Activated CD8-positive, alpha-beta memory T cell treated with anti-CD3 and anti-CD28 coated beads, Interleukin-2, amount 10 ng/mL, durations not matched to agents 7 days and 5 days (primary cell): ENCODE measurements at places on chromosomes 5 and 9. TPM values are rescaled to one million over a fixed set of nuclear protein-coding genes. Genes with fewer than 3 reads are reported as not detected.
A peak's percentile ranks its signal among the peaks of the same experiment; 100 is the strongest.

DNA sequence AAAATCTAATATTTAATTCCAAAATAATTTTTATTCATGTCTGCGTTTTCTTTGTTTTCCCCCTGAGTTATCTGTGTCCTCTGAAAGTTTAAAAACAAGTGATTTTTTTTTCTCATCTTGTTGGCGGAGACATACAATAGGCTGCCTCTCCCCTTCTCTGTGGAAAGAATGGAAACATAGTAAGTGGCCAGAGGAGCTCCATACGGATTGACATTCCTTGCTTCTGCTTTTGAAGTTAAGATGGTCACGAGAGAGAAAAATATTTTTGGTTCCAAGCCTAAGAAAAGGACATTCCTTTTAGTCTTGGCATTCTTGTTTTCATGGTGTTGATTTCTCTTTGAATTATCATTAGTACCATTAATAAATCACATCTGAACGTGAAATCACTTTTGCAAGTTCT, 28.3 kb downstream of the ZNF462 start:
- H3K36me3 ChIP-seq: no peaks in the 10 kb centered on the region
- H3K27ac ChIP-seq: no peak overlapping the region
- no peak overlapping the region for H3K4me3 ChIP-seq
- no peaks in the 10 kb centered on the region for H3K4me1 ChIP-seq
- no peaks in the 10 kb centered on the region for H3K27me3 ChIP-seq
- DNase-seq: no peak

- H3K4me1 ChIP-seq: peaks cover 43% of the 10 kb centered on the region
- H3K27ac ChIP-seq: peak within 1 kb of the TSS; percentile 89
- H3K36me3 ChIP-seq: peaks cover 38% of the 10 kb centered on the region
- peak; percentile 95 for DNase-seq
Observed at GRCh38 chr9:136410500-136411287, at the start of the genes ENTR1 and PMPCA. ENTR1 (minus strand) TSS chr9:136410614; CDS start chr9:136410397, 217 bp downstream. PMPCA (plus strand) TSS chr9:136410658; CDS start chr9:136410669, 11 bp downstream.

GRCh38 chr9:85108229-85108628, 438.7 kb downstream of the NTRK2 start:
- no peaks in the 10 kb centered on the region for H3K36me3 ChIP-seq
- no peak overlapping the region for H3K27ac ChIP-seq
- H3K4me1 ChIP-seq: no peaks in the 10 kb centered on the region
- no peak for DNase-seq
- H3K4me3 ChIP-seq: no peak overlapping the region
- no peaks in the 10 kb centered on the region for H3K27me3 ChIP-seq

- H3K36me3 ChIP-seq: peaks cover 6% of the 10 kb centered on the region
- H3K27ac ChIP-seq: no peak overlapping the region
- no peak for DNase-seq
- H3K4me3 ChIP-seq: no peak overlapping the region
Observed at GRCh38 chr5:122053181-122054109, 24.6 kb downstream of the LOX start.

GRCh38 chr5:107610798-107611197, 59.9 kb downstream of the EFNA5 start:
- H3K36me3 ChIP-seq: no peaks in the 10 kb centered on the region
- H3K4me3 ChIP-seq: no peak overlapping the region
- no peak for DNase-seq
- H3K27ac ChIP-seq: no peak overlapping the region
- peaks cover 15% of the 10 kb centered on the region for H3K27me3 ChIP-seq
- H3K4me1 ChIP-seq: no peaks in the 10 kb centered on the region

Gene SLC46A2
- total RNA-seq: not detected

Gene FGFR4
- total RNA-seq: 1.1 TPM

Gene ABL1
- 34.0 TPM for total RNA-seq

Gene WDR38
- not detected for total RNA-seq
